ENCODE measurements at places on chromosomes 1 and 21.

- DNase-seq = peak; percentile 54
Measured at GRCh38 chr1:202210385-202210784, 16.8 kb downstream of the LGR6 start.

DNA sequence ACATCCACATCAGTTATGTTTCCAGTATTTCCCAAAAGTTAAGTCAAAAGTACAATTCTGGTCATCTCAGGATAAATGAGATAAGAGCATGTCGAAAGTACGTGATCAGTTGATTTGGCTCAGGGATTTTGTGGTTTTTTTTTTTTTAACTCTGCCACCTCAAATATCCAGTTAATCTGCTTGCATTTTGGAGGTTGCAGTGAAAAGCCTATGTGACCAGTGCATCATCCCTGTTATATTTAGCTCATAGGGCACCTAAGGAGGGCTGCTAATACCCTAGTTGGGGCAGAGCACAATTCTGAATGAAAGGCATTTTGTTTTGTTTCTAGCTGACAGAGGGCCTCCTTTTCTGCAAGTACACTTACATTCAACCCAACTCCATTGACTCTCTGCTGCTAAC is 31.7 kb upstream of the RGS16 start:
- DNase-seq = no peak

- DNase-seq = peak; percentile 62
Measured at GRCh38 chr1:78237364-78237916, 191.7 kb downstream of the GIPC2 start.

DNA sequence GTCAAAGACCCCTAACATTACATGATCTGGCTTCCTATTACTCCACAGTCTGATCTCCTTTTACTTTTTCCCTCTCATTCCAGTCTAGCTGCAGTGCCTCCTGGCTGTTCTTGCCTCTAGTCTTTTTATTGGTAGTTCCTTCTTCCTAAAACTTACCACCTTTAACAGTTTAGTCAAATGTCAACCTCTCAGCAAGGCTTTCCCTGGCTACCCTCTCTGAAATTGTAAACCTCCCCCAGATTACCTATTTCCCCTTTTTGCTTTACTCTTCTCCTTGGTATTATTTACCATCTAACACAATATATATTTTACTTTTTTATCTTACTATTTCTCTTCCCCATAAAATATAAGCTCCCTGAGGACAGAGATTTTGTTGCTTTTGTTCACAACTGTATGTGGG is 129.6 kb downstream of the CLEC20A start:
- DNase-seq = no peak

GRCh38 chr1:12185918-12186678 is 19.3 kb downstream of the TNFRSF1B start:
- DNase-seq = no peak

DNA sequence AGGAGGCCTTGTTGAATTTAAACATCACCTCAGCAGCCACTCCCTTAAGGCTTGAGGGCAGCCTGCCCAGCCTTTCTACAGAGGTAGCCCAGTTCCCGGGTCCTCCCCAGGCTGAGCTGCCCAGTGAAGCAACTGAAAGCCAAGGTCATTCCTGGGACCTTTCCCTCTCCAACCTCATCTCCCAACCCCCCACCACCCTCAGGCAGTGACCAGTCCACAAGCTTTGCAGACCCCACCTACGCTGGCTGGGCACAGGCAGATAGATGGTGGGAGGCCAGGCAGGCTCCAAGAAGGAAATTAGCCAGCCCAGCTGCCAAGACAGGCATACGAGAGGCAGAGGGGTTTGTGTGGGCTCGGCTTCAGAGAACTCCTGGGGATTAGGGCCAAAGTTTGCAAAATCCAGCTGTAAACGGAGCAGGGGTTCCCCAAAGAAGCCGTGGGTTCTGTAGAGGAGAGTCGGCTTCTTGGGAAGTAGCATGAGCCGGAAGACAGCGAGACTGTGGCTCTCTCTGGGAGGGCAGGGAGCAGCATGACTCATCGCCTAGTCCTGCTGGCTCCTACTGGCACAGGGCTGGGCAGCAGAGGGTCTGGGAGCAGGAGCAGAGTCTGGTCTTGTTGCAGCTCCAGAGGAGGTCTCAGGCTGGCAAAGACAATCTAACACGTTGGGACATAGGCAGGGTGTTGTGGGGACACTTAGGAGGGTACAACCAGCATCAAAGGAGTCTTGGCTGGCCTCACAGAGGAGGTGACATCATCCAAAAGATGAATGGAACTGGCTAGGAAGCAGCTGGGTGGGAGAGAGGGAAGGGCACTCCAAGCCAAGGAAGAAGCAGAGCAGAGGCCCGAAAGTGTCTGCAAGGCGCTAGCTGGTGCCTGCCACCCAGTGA is 2.8 kb upstream of the ZC3H12A start:
- peak; percentile 82 for DNase-seq

All from iPS-NIHi11 (cell line).